ENCODE measurements at places on chromosomes 2 and 18. TPM values are rescaled to one million over a fixed set of nuclear protein-coding genes. Genes with fewer than 3 reads are reported as not detected.

SP100 gene
- total RNA-seq, result 73.0 TPM

SPP2 gene
- not detected for total RNA-seq

HAT1 gene
- total RNA-seq, result 32.6 TPM

ST6GAL2 gene
- total RNA-seq, result under 0.01 TPM

SNTG2 gene
- total RNA-seq, result not detected

UPP2 gene
- total RNA-seq, result not detected

LIPG gene
- 0.39 TPM for total RNA-seq

All from placental epithelial cell (primary cell).